Thymus (tissue), 14 donors: ENCODE measurements at places on chromosomes 5 and 9.

DNA sequence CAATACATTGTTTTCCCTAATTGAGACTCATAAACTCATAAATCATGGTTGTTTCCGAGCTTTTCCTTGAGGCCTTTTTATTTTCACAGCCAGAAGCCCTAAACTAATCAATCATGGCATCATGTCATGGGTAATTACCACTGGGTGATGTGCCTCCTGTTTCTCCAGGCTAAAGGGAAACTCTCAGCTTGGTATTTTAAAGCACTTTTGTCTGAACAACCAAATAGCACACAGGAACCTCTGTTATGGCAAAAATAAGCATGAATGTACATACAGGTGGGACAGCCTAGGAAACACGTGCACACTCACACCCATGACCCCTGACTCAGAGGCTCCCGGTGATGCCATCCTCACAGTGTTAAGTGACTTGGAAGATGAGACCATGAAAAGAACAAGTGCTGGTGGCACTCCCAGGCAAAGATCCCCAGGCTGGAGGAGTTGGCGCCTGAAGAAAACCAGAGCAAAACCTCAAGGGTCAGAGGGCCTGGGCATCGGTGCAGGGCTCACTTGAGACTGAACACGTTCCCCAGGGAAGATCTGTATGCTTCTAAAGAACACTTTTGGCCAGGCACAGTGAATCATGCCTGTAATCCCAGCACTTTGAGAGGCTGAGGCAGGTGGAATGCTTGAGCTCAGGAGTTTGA, 154.3 kb downstream of the ROR2 start:
- no peak for DNase-seq

GRCh38 chr5:160635046-160635445, 213.4 kb downstream of the PTTG1 start:
- DNase-seq = no peak

- DNase-seq = peak; percentile 23
These were observed at the start of gene MYO10 for GRCh38 chr5:16936150-16936988. Gene MYO10 (minus strand): TSS chr5:16936288. CDS start chr5:16935808, 480 bp downstream.

DNA sequence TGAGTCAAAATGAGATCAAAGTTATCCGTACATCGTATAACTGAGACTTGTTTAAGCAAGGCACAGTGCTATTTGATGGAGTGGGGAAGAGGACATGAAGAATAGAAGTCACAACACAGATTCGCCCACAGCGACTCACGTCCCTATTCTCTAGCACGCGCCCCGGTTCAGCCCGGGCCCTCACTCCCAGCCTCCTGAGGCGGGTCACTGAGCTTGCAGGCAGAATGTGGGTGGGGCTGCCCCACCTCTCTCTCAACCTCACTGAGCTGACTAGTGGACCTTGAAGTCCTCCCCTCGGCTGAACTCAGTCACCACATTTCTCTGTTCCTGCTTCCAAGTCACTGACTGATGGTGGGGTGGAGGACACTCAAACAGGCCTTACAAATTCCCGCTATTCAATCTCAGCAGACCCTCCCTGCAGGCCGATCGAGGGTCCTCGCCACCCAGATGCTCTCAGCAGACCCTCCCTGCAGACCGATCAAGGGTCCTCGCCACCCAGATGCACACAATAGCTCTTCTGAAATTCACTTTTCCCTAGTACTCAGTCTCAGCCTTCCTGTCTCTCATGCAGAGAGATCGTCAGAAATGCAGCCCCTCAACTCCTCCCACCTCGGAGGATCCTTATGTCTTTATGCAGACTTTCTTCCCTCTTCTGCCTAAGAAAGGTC, 12.9 kb downstream of the GLDC start:
- no peak for DNase-seq

DNA sequence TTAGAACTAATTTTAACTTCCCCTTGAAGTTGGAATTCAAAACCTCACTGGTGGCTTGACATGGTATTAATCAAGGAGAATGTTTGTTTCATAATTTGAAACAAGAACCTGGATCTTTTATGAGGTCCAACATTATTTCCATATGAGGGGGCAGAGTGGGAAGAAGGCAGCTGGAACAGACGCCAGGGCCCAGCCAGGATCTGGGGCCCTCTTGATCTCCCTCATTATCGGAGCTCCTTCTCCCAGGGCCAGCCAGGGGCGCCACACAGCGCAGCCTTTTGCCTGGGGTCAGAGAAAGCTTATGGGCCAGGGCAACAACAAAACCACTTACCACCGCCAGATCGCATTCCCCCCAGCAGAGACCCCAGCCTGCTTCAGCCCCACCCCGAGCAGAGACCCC, 27.1 kb upstream of the NKD2 start:
- DNase-seq = no peak

DNA sequence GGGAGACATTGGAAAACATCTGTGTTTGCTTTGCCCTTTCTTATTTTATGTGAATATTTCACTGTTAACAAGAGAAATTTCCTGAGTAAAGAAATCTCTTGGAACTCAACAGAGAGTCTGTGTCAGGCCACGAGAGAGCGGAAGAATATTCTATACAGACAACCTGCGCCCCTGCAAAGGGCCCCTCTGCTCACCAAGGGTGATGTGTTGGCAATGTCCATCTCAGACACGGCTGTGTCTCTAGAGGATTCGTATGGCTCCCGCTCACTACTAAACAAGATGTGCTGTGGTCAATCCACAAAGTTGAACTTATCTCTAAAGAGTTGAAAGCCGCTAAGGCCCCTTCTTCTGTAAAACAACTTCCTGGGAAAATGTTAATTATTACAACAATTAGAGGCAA, 241.0 kb upstream of the IRX1 start:
- no peak for DNase-seq

DNA sequence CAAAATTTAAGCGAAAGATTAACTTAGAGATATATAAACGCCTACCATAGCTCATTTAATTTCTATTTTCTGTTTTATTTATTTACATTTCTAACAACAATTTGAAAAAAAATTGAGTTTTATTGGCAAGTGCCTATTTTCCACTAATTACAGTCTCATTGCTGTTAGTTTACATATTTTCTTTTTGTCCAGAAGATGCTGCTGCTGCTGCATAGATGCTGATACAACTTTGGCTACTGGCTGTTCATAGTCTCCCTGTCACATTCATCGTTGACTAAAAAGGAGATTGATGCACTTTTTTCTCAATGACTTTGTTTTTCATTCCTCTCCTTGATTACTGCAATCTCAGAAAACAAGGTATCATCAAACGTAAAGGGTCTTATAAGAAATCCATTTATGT, 235.4 kb downstream of the CDH9 start:
- no peak for DNase-seq

DNA sequence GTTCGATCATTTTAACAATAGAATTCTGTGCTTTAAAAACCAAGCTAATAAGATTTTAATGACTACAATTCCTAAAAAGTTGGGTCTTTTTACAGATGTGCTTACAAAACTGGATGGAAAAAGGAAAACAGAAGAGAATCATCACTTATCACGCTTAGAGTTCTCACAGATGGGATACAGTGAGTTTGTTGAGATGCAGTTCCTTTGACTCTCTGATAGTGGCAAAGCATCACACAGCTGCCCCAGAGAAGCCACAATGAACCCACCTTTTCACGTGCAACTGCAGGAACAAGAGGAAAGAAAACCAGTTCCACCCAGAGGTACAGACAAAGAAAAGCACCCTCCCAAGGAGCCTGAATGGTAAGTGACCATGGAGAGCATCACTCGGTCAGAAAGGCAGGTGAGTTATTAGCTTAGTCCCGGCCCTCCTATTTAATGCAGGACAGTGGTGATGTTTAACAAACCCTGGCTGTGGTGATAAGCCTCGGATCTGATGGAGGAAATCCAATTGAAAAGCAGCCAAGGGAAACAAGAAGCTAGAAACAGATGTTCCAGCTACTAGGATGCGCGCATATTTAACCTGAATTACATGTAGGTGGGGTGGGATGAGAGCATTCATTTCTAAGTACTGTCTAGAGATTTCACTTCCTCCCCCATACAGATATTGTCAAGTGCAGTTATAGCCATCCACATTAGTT, 167.7 kb downstream of the TARS1 start:
- no peak for DNase-seq

GRCh38 chr5:131514316-131515283, 120.4 kb downstream of the RAPGEF6 start:
- DNase-seq = peak; percentile 55

DNA sequence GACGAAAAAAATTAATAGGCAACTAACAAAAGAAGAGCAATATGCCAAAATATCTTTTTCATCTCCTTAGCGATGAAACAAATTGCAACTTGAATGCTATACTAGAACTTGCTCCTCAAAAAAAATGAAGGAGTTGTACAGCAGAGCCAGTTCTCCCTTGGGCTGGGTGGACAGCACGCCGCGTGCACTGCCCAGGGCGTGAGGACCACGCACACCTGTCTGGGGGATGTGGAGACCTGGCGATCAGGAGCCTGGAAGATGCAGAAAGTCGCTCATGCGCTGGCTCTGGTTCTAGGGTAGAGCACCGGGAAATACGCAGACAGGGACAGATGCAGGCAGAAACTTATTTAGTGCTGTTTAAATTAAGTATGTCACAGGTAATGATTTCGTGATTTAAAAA, 342.0 kb upstream of the IRX4 start:
- no peak for DNase-seq

DNA sequence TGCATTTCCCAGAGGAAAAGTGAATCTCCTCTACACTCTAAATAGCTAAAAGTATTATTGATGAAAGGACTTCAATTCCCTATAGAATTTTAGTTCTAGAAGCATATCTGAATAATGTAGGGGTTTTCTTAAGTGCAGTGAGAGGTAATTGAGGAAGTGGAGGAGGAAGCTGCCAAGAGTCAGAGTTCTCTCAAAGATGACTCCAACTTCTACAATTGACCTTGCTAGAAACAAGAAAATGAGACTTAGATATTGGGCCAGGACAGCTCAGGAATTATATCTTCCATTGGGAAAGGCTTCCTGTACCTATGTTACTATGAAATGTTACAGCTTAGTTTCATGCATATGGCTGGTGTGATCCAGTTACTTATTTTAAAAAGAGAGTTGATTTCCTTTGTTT, 10.4 kb upstream of the F2R start:
- no peak for DNase-seq

- no peak for DNase-seq
These were observed 166.8 kb downstream of the NR3C1 start for GRCh38 chr5:143236682-143237081.

DNA sequence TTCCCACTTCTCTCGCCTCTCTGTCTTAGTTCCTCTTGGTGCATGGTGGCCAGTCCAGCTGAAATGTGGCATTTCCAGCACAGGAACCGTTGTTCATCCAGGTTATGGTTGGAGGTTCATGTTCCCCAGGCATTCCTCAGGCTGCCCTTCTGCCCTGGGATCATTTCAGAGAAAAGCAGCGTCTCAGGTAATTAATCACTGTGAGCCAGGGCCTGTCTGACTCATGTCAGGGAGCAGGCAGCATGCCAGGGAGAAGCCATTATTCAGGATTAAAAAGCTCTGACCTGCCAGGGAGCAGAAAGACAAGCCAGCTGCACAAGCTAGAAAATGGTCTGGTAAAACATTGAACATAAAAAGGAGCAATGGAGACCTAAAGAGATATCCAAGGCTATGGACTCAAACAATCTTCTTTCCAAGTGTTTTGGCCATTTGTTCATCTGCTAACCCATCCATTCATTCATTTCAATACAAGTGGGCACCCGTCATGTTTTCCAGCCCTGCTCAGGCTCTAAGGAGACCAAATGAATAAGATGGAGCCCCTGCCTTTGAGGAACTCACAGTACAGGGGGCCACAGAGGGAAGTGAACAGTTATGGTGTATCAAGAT, 241.4 kb downstream of the DRD1 start:
- DNase-seq = peak; percentile 20

DNA sequence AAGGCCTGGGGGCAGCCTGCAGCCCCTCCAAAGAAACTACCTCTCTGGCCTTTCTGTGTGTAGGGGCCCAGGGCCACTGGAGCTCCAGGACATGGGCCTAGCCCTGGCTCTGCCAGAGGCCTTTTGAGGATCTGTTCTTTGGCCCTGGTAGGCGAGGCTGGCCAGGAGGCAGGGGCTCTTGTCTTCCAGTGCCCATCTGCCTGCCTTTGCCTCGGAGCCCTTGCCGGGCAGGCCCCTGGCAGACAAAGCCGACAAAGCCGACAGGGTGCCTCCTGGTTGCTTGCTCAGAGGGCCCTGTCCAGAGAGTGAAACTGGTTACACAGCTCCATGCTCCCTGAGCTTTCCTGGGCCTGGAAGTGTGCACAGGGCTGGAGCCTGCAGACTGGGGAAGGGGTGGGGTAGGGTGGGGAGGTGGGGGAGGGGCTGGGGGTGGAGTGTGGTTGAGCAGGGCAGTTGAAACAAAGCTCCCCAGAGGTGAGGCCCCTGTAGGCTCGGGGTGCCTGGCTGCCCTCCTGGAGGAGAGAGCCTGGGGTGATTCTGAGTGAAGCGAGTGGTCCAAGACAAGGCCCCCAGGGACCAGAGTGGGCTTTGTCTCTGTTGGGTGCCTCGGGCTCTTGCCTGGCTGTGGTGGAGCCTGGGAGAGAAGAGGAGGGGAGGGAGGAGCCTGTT, 29.3 kb downstream of the PTPA start:
- DNase-seq = peak; percentile 43

- no peak for DNase-seq
These were observed 156.4 kb upstream of the ADRA1B start for GRCh38 chr5:159759791-159760290.

- DNase-seq = no peak
These were observed 27.2 kb downstream of the C9orf152 start for GRCh38 chr9:110180511-110181434.

DNA sequence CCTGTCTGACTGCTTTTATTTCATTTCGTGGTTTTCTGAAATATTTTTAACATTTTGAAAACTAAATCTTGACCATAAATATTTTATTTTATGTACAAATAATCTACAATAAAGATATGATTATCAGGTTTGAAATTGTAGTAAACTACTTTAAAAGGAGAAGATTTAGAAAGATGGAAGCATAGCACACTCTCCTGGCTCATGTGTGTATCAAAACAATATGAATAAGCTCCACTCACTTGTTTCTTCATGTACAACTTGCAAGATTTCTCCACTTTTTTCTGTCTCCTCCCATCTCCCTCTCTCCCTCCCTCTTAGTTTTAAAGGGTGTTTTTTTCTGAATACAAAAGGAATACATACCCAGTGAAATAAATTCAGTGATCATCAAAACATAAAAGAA, 15.4 kb upstream of the VPS13A start:
- no peak for DNase-seq

DNA sequence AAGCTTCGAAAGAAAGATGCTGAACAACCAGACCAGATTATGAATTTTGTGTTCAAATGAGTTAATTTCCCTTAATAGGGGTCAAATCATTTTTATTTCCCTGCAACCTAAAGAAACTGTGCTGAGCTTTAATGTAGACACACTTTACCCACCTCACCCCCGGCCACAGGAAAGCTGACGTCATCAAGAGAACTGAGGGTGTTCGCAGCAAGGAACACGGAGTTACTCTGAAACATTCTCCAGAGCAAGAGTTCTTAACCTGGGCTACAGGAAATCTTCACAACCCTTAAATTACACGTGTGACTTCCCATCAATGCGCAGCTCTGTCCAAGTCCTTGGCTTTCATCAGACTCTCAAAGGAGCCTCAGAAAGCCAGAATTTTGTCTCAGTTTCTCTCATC, 116.3 kb downstream of the COL23A1 start:
- DNase-seq = peak; percentile 57

GRCh38 chr9:68619636-68620035, 79.0 kb upstream of the TMEM252 start:
- no peak for DNase-seq

GRCh38 chr5:4230786-4231641, 635.4 kb downstream of the IRX1 start:
- no peak for DNase-seq
